ENCODE measurements at places on chromosomes 1 and 21.

- DNase-seq: no peak
Measured at GRCh38 chr1:199377211-199377610, 650.3 kb upstream of the NR5A2 start.

- DNase-seq: no peak
Measured at GRCh38 chr1:78464449-78464891, 26.3 kb upstream of the PTGFR start.

- DNase-seq: no peak
Measured at GRCh38 chr21:45636951-45637646, 6.4 kb upstream of the PCBP3 start.

- no peak for DNase-seq
Measured at GRCh38 chr1:166485620-166486019, 318.8 kb upstream of the FAM78B start.

- no peak for DNase-seq
Measured at GRCh38 chr1:18320051-18320450, 160.7 kb upstream of the KLHDC7A start.

- DNase-seq: no peak
Measured at GRCh38 chr1:53918343-53918742, 24.4 kb downstream of the DIO1 start.

GRCh38 chr1:113226148-113226547, 153.2 kb downstream of the LRIG2 start:
- peak; percentile 40 for DNase-seq

GRCh38 chr1:178614286-178614685, 101.4 kb downstream of the TEX35 start:
- no peak for DNase-seq

DNA sequence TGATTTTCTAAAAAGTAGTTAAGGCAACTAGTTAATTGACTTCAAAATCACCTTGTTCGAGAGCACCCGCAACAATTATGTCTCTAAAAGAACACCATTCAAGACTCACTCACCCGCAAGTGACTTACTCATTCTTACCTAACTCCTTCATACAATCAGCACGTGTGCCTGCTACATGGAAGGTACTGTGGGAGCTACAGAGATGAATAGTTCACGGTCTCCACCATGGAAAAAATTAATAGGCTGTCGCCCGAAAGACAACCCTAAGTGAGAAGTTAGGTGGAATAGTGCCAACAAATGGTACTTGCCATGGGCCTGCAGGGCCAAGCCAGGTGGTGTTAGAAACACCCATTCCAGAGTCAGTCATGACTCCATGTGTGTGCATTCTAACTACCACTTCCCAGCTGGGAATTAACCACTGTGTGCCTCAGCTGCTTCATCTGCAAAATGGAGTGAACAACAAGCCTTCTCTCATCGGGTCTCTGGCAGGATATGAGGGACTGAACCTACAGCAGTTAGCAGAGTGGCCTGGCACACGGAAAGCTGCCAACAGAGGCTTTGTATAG, 7.1 kb downstream of the SSBP3 start:
- DNase-seq: peak; percentile 39

- DNase-seq: no peak
Measured at GRCh38 chr1:213605732-213606131, 382.0 kb upstream of the PROX1 start.

DNA sequence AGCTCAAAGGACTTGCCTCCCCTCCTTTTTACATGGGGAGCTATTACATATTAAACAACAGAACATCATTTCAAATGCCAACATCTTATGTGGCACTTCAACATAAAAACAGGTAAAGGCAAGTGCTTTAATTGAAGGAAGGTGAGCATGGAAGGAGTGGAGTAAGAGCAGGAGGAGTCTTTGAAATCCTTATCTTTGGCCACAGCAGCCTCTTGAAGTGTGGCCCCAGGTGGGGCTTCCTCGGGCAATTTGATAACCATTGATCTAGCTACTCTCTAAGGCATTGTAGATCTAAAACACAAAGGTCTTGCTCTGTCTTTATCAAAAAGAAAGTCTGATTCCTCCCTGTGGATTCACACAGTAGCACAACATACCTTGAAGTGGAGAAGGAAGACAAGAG, 70.9 kb upstream of the PPP2R5A start:
- DNase-seq: no peak

DNA sequence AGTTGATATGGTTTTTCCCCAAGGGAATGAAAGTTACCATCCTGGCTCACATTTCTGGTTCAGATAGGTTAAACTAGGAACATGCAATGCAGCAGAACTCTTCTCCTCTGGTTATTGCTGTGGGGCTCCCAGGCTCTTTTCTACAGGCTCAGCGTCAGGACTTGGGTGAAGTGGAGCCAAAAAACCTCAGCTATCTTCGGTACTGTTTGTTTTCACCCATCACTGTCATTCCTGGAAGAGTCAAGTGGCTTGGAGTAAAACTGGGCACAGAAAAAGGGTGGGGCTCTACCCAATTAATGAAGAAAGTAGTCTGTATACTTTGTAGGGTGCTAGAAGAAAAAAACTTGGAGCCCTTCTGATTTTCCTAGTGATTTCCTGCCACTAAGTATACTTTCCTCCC, 9.4 kb downstream of the WNT2B start:
- no peak for DNase-seq

DNA sequence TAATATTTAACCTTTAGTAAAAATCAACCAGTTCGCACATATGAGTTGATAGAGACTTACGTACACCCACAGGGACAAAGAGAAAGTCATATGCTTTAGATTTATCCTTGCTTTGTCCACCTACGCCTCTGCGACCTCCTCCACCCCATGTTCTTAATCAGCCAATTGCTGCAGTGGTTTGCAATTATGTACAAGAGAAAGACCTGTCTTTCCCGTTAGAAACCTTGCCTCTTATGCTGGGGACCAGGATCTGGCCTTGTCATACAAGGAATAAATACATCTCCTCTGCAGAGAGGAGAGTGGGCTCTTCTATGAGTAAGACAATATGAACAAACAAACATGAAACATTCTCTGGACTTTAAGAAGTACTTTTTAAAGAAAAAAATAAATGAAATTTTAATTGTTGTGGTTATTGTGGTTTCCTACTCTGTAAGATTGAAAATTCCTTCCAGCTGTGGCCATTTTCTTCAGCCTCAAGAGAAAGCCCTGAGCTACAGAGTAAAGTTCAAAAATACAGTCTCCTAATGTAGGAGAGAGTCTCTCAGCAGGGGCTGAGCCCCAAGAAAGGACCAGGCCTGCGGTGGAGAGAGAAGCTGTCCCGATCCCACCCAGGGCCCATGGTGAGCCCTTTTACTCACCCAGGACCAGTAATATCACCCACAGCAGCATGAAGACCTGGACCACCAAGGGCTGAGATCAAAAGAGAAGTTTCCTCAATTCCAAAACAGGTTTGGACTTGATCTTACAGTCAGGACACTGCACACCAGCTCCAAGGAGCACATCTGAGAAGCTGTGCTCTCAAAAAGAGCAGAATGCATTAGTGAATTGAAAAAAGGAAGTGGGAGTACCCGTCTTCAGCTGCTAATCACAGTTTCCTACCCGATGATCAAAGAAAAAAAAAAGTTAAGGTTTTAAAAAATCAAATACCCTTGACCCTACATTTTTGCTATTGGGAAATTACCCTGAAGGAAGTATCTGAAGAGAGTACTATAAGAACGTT, at the start of gene FCRL5:
Gene FCRL5, minus strand, starts transcription at position 822 of the 1,000 bp plus-strand sequence. Its CDS starts 153 bp downstream, at position 669.
- DNase-seq: no peak

DNA sequence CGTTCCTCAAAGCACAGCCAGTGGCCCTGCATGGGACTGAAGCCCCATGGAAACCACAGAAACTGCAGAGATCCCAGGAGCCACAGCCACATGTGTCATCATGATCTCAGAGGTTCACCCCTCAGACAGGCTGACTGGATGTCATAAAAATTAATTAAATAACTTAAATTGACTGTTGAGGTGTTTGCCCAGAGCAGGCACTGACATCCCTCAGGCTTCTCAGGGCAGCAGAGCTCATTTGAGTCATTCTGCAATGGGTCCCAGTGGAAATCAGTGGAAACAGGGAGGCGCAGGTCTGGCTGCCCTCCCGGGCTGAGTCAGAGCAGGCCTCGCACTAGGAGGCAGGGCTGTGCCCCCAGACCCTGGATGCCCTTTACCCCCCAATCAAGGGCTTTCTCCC, 135.1 kb downstream of the CDC7 start:
- DNase-seq: no peak

- DNase-seq: no peak
Measured at GRCh38 chr1:202809597-202810159, 1.1 kb upstream of the PCAT6 start.

DNA sequence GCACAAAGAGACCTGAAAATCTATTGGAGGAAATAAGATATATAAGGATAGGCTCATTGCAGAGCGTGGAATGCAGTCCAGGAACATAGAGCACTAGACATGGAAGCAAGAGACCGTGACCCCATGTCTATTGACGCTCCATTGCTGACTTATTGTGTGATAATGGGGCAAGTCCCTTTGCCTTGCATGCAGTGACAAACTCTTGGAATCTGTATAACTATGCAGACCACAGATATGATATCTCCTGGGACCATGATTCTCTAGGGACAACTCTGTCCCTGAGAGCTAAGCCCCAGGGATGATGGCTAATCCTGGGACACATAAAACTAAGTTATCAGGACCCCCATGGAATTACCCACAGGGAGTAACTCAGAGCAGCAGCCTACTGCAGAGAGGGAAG, 73.1 kb upstream of the PRDX6 start:
- no peak for DNase-seq

DNA sequence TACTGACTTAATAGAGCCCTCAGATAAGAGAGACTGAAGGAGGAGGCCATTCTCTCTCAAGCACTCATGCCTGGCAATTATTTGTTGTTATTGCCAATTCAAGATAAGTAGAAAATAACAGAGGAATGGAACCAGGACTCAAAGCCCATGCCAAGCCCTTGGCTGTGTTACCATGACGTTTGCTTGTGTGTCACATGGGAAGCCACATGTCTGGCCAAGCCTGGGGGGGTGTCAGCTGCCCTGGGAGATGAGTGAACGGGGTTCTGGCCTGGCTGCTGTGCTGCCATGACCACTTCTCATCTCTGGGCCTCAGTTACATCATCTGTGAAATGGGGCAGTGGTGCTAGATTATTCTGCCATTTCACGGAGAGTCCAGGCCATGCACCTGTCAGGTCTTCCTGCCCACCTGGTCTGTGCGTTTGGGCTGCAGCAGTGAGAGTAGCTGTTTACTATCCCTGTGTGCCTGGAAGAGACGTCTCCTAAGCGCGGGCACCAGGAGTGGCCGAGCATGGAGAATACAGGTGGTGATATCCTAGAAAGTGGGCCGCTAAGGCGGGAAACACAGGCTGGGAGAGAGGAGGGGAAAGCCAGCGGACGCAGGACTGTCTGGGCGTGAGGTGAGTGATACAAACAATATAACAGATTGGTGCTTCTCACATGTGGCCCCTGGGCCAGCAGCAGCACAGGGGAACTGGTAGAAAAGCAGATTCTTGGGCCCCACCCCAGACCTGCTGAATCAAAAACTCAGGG, 67.8 kb downstream of the MAN1C1 start:
- DNase-seq: no peak

GRCh38 chr1:29260531-29260930, 24.2 kb downstream of the PTPRU start:
- no peak for DNase-seq

GRCh38 chr1:66933887-66934700, 9.3 kb downstream of the MIER1 start:
- DNase-seq: no peak

- DNase-seq: no peak
Measured at GRCh38 chr1:211739671-211740411, 64.4 kb upstream of the NEK2 start.

- DNase-seq: no peak
Measured at GRCh38 chr1:12466816-12467215, 151.2 kb downstream of the DHRS3 start.

Data from activated CD4-positive, alpha-beta T cell treated with anti-CD3 and anti-CD28 coated beads, Interleukin-2, amount 50 U/mL, for 48 hours (primary cell).